ENCODE measurements at places on chromosomes 5 and 9.

DNA sequence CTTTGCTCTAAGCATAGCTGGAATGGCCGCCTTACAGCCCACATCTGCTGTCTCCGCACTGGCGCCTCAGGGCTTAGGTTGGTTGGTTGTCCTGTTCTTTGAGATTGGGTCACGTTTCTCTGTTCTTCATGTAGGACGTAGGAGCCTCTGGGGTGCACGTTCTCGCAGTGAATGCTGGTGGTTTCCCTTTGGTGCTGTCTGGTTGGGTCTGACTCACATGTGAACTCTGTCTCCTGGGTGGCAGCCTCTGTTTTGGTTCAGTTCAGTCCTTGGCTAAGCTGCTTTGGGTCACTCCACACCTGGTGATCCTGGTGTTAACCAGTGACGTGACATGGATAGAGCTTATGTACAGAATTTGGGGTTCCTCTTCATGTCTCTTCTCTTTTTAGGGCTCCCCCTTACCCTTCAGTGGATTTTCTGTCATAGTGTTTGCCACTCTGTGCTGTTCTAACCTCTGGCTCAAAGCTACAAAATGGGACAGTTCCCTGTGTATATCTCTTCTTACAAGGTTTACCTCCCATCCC, 12.6 kb upstream of the LPCAT1 start:
- DNase-seq: no peak

DNA sequence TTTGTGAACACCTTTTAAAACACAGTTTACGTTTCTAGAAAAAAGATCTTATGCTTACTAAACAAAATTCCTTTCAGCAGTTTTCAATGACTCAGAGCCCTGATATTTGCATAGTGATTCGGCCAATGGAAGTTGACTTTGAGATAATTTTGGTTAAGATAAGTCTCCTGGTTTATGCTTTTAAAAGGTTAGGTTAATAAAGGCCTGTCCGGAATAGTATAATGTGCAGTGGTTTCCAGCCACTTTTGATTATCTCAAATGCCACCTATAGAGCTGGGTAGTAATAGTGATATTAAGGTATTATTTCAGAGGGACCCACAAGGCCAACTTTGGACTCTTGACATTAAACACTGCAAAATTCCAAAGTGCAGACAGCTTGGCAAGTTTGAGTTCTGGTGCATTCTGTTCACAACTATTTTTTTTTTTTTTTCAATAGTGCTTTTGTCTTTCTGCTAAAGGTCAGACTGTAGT, 86.1 kb downstream of the F2RL2 start:
- no peak for DNase-seq

GRCh38 chr5:139746691-139747582, 48.7 kb upstream of the PSD2 start:
- no peak for DNase-seq

- DNase-seq: no peak
These were observed 29.1 kb downstream of the SNCAIP start for GRCh38 chr5:122341087-122341486.

DNA sequence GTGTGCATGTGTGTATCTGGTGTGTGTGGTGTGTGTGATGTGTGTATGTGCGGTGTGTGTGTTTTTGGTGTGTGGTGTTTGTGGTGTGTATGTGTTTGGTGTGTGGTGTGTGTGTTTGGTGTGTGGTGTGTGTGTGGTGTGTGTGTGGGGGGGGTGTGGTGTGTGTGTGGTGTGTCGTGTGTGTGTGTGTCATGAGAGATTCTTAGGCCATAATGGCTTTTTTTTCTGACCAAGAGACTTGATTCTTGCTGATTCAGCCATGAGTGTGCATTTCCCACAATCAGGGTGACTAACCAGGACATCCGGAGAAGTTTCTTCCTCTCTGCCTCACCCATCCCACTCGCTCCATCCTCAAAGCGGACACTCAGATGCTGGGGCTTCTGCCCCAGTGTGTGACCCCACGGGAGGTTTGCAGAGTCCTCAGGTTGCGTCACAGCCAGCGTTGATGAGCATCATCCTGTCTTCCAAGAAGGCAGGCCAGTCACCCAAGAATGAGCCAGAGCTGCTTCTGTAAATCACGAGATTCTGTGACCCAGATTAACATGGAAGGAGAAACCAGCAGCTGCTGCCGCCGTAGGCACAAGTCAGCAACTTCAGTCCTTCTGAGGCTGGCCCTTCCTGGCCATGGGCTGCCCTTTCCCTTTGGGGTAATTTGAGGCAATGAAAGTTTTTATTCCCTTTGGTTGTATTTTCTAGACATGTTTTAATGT, 12.5 kb upstream of the CTSL start:
- DNase-seq: peak; percentile 97

- DNase-seq: no peak
These were observed 151.1 kb upstream of the MPDZ start for GRCh38 chr9:13430368-13431221.

DNA sequence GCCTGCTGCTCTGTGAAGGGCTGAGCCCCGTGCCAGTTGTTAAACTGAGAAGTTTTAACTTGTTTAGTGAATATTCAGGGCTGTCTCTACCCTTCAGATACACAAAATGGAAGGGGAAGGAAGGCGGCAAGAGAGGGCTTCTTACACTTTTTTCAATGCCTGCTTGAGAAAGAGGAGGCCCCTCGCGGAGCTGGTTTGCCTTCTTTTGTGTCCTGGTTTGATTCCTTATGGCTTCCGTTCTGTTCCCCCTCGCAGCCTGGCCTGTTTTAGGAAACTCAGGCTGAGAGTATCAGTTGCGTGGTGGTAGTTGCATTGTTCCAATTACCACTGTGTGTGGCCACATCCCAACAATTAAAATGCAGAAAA, 1.0 kb downstream of the FAM53C start:
- DNase-seq: no peak

DNA sequence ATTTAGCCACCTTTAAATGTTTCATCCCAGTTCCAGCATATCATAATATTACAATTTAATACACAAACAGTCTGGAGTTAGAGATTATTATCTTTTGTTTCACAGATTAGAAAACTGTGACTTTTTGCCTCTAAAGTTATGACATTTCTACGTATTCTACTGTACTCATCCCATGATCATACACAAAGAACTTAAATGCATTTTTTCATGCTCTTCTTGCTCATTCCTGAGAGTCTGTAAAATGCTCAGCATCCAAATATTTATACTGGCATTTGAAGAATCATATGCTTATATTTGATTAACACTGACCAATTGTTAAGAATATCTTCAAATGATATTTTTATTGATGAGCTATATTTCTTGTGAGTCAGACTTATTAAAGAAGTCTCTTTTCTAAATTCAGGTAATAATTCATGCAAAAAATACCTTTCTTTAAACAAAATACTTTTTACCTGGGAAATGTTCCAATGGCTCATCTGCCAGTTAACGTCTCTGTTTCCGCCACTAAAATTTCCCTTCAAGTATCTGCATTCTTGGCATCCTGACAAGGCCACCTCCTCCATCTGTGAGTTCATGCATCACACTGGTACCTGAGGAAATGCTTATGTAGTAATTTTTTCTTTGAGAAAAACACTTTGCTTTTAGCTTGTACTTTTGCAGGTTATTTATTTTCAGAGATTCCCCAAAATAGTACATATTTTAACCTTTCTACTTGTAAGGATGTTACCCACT, 139.6 kb upstream of the RASA1 start:
- DNase-seq: no peak

DNA sequence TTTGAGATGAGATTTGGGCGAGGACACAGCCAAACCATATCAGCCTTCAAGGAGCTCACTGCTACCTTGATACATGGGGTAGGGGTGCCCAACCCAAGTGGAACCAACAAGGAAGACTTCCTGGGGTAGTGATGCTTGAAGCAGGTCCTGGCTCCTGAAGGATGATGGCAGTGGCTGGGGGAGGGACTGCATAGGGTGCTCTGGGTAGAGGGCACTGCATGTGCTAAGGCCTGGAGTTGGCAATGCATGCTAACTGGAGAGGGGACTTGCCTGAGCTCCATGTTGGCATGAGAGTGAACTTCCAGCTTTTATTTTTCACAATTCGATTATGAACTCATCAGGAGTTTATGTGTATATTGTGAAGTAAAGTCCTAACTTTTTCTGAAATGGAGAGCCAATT, 58.6 kb upstream of the FRRS1L start:
- DNase-seq: no peak

GRCh38 chr9:113879318-113879717, 3.2 kb downstream of the ZNF618 start:
- no peak for DNase-seq

GRCh38 chr5:154714266-154714986, 40.8 kb upstream of the LARP1 start:
- DNase-seq: no peak

DNA sequence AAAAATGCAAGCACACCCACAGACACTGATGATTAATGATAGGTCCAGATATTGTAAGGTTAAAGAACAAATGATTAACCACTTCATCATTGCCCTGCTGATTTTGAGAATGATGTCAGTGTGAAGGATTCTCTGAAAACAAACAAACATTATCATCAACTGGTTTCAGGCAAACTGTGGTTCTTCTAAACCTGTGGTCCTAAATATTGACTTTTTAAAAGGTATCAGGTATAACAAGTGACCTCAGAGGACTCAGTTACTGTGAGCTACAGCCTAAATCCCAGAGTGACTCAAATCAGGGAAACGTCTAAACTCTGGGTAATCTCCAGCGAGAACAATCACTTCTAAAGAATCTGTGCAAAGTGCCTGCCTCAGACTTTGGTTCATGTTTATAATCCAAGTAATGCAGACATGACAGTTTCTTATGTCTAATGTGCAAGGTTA, 172.3 kb upstream of the CDH6 start:
- DNase-seq: no peak
